ENCODE measurements at places on chromosomes 12 and 14. TPM values are rescaled to one million over a fixed set of nuclear protein-coding genes. Genes with fewer than 3 reads are reported as not detected.

PMCH gene
- not detected for total RNA-seq

SNX6 gene
- 80.5 TPM for total RNA-seq

GRCh38 chr14:32813401-32813800 is 125.3 kb upstream of the NPAS3 start:
- DNase-seq, result no peak

GRCh38 chr12:13780453-13780852 is 200.9 kb downstream of the GRIN2B start:
- no peak for DNase-seq

- DNase-seq, result peak; percentile 56
Measured at GRCh38 chr12:88579601-88580050, 645 bp downstream of the KITLG start.

DNA sequence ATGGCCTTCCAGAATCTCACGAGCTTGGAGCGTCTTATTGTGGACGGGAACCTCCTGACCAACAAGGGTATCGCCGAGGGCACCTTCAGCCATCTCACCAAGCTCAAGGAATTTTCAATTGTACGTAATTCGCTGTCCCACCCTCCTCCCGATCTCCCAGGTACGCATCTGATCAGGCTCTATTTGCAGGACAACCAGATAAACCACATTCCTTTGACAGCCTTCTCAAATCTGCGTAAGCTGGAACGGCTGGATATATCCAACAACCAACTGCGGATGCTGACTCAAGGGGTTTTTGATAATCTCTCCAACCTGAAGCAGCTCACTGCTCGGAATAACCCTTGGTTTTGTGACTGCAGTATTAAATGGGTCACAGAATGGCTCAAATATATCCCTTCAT is 92.2 kb downstream of the FLRT2 start:
- no peak for DNase-seq

DNA sequence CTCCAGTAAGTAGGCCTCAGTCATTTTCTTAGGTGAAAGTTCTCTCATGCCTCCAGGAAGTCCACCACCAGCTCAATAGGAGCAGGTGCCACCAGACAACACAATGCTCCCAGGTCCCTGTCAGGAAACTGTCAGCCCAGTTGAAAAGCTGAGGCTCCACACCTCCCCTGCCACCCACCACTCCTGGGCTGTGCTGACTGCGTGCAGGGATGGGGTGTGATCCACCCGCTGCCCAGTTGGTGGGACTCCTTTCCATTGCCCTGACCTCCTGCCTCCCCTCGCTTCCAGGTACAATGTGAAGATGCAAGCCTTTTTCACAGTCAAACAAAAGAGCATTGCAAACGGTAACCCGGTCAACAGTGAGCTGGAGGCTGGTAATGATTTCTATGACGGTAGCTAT is 64.8 kb upstream of the RIN3 start:
- DNase-seq, result no peak

DNA sequence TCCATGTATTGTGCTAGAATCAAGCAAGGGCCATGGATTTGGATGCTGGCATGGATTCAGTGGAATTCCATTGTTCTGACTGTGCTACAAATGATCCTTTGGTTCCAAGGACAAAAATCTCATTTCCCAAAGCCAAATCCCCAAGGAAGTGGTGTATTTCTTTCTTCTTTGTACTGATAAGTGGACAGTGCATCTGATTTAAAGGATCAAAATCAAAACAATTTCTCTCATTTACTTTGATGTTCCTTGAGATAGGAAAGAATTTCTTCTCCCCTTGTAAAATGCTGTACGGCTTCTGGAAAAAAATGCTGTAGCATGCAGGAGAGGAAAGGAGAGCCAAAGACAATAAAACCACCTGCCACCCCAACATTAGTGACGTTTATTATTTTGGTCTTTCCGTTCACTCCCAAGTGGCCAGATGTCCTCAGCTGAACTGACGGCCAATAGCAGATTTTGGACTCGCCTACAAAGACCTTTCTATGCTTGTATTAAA is 185.7 kb downstream of the PRKD1 start:
- DNase-seq, result peak; percentile 78

IRAK3 gene
- total RNA-seq, result 9.5 TPM

DNA sequence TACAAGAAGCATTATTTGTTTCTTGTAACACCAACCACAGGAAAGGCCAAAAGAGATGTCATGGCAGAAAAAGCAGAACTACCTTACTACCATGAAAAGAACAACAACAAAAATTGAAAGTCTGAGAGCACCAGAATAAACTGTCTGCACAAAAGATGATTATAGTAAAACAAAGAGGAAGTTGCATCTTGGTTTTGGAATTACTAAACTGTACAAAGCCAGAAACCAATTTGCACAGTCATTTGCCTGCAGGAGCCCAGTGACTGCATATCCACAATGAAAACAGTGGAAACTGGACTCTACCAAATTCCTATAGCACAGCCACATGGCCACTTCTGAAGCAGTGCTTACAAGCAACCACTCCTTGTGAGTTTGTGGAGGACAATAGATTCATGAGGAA is 276.2 kb downstream of the SSPN start:
- DNase-seq, result no peak

VPS37B gene
- total RNA-seq, result 10.5 TPM

- peak; percentile 33 for DNase-seq
Measured at GRCh38 chr12:123363740-123364531, 711 bp downstream of the SBNO1 start.

- DNase-seq, result no peak
Measured at GRCh38 chr14:72942934-72943333, 16.7 kb downstream of the DCAF4 start.

DNA sequence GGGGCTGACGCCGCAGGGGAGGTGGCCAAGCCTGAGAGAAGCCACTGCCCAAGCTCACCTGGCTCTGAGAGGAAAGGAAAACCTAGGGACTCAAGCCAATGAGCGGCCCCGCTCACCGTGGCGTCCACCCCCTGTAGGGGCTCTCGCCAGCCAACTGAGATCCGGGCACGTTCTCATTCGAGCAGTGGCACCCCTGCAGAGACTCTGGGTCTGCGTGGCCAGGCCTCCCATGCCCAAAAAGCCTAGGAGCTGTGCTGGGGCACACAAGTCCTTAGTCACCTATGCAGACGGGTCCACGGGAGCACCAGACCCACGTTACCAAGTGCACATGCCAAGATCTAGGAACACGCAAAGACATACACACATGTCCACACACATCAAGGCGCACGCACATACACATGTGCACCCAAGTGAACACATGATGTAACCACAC is 106.2 kb downstream of the NCOR2 start:
- DNase-seq, result no peak

DNA sequence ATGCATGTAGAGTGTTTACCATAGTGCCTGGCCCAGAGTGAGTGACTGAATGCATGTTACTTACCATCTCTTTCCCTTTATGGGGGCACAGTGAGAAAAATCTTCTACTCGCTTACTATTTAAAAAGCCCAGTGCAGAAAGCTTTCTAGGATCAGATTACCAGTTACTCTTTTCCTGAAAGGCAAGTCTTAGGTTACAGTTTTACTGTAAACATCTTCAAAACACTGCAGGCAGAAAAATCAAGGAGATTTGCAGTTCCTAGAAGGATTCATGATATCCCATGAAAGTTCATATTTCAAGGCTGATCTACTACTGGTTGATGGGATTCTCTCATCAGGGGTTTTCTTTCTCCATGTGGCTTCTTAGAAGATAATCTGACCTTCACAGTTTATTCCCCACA is 29.3 kb upstream of the DAAM1 start:
- no peak for DNase-seq

DNA sequence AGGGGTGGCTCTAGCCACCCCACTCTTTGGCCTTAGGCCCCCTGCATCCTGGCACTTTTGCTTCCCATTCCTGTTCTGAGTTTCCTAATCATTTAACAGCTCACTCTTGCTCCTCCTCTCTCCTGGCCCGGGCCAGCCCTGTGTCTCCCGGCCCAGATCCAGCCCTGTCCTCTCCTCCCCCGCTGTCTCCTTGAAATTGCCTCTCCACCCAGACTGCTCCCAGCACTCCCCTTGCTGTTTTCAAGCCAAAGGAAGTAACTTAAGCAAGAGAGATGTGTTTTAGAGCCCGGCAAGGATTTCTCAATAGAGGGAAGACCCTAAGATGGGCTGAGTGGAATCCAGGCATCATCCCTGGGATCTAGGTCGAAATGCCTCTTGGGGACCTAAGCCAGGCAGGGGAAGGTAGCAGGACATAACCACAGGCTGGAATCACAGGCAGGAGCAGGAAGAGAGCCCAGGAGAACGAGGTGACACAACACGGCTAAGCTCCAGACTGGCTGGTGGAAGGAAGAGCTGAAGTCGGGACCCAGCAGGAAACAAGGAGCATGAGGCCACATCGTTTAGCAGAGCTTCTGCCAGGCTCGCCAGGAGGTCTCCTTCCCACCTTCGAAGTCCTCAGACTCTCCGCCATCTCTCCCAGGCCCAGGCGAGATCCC is 2.0 kb upstream of the LRP1-AS start:
- no peak for DNase-seq

DNA sequence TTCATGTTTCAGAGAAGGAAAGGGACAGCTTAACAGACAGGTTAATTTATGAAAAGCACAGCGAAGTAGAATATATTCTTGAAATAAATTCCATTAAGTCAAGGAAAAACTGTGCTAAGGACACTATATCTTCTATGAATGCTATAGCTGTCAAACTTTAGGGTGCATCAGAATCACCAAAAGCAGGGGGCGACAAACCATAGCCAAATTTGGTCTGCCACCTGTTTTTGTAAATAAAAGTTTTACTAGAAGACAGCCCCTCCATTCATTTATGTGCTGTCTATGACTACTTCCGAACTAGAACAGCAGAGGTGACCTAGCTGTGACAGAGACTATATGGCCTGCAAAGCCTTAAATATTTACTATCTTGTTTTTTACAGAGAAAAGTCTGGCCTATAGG is 25.9 kb downstream of the PPP4R3A start:
- no peak for DNase-seq

DNA sequence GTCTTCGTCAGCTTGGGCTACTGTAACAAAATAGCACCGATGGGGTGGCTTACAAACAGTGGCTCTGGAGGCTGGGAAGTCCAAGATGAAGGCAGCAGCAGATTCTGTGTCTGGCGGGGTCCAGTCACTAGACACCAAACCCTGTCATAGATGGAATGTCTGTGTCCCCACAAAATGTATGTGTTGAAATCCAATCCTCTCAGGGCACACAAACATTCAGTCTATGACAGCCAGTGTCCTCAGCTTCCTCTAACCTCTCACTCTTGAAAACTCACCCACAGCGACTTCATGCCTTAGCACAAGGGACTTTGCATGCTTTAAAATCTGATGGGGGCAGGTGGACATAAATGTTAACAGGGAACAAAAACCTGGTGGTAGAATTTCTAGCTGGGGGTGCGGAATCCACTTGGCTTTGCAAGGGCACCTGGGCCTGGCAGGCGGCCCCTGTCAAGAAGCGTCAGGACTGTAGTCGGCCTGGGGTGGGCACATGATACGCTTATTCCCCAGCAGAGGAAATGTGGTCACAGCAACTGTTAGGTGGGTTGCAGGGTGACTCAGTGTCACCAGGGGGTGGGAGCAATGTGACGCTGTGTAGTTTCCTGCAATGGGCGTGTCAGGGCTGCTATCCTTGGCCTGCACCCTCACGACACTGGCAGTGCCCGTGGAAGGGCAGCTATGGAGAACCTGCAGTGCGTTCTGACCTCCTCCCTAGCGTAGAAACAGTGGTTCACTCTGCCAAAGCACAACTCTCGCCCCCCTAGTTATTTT is 17.7 kb downstream of the RIN3 start:
- DNase-seq, result peak; percentile 52

OASL gene
- total RNA-seq, result 0.25 TPM

HOXC4 gene
- not detected for total RNA-seq

All from dermis microvascular lymphatic vessel endothelial cell (primary cell).